EH (cell line): ENCODE measurements at places on chromosomes 13 and 19.

DNA sequence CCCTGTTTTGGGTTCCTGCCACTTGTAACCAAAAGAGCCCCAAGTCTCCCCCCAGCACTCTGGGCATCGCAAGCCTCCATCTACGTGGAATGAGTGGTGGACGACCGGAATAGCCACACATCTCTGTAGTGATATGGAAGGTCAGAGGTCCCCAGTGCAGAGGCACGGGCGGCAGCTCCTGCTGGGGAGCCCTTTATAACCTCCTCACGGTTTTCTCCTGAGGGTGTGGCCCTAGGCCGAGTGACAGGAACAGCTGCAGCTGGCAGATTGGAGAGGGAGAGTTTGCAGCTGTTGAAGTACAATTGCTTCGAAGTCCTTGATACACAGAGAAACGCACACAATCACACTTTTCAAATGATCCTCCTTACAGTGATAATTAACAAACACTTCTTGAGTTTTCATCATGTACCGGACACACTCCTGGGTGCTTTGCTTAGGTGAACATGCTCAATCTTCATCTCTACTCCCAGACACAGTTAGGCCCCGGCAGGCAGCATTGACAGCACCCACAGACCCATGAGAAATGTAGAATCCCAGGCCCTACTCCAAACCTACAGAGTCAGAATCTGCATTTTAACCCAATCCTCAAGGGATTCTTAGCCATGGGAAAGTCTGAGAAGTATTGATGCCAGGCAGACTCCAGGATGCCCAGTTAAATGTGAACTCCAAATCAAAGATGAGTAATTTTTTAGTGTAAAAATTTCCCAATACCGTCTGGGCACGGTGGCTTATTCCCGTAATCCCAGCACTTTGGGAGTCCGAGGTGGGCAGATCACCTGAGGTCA is 4.9 kb upstream of the ZNF787 start:
- DNase-seq = no peak

- no peak for DNase-seq
These were observed 26.7 kb downstream of the CRTC1 start for GRCh38 chr19:18710186-18710585.

- DNase-seq = peak; percentile 19
These were observed 73.9 kb downstream of the KCTD12 start for GRCh38 chr13:76812206-76812897.

DNA sequence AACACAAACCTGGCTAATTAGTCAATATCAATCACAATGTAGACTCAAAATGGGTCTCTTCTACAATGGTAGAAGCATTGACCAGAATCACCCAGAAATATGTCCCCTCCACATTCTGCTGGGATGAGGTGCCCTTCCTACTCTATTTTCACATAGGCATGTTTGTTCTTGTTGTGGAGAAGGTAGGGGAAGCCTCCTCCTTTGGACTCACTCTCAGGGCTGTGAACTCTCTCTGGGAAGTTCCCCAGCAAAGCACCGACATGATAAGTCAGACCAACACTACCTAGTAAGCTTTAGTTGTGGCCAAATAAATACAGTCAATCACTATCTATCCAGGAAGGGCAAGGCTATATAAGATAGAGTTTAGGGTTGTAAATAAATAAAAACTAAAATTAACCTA is 194.5 kb upstream of the UBL3 start:
- no peak for DNase-seq

DNA sequence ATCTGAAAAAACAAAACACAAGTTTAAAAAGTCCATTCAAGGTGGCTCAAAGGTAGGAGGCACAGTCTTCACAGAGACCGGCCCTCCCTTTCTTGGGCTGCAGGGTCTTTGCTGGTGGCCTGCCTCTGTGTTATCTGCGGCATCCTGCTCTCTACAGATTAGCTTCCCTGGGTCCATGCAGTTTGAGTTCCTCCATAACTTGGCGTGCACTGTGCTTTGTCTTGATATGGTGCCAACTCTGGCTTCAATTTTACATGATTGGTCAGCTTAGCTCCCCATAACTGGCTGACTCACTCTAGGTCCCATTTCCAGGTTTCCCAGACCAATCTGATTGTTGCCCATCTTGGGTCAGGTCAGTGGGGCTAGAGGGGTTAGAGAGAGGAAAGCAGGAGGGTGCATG is 41.8 kb downstream of the TPT1 start:
- peak; percentile 48 for DNase-seq

DNA sequence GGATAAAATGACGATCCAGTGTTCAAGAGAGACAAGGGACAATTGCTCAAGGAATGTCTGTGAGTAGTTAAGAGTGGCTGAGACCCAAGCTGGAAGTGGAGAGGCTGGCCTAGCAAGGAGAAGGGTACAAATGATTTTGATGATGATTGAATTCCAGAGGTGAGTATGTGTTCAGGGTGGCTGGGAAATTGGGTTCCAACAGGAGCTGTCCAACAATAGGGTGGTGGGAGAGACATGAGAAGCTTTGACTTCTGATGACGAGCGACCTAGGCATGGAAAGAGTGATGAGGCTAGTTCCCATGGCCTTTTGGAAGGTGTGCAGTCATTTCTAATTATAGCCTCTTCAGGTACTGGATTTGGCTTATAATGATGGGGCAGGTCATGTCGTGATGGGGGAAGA is 29.1 kb upstream of the DCLK1 start:
- no peak for DNase-seq

GRCh38 chr13:100633461-100633860 is 41.1 kb downstream of the TMTC4 start:
- peak; percentile 86 for DNase-seq

DNA sequence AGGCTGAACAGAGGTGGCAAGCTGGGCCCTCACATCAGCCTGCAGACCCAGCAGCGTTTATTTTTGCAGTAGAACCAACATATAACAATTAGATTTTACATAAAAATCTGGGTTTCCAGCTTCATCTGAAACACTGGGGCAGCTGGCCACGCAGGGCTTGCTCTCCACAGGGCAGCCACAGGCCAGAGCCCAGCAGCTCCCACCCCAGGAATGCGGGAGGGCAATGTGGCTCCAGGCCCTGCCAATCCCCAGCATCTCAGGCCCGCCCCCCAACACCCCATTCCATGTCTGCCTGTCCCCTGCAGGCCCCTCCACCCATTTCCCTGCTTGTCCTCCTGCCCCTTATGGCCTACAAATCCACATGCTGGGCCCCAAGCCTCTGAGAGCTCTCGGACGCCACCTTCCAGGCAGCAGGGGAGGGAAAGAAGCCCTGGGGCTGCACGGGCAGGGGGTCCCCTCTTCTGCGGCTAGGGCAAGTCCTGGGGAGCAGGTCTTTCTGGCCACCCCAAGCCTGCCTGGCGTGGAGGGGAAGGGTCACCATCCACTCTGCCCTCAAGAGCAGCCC is 15.0 kb upstream of the VSTM2B start:
- no peak for DNase-seq

DNA sequence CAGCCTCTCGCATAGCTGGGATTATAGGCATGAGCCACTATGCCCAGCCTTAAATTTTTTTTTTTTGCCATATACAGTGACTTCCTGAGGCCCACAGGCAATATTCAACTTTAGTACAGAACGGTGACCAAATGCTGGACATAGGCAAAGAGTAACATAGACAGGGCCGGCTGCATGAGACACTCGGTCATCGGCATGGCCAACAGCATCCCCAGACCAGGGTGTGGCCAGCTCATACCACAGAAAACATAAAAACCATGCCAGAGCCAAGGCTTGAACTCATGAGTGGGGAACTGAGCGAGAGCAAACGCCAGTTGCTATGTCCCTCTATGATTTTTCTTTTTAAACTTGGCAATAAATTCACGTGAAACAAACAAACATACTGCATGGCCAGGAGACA is 17.0 kb downstream of the KANK2 start:
- DNase-seq = peak; percentile 45

GRCh38 chr19:11639602-11640471 is 42.6 kb downstream of the ZNF627 start:
- DNase-seq = peak; percentile 94

DNA sequence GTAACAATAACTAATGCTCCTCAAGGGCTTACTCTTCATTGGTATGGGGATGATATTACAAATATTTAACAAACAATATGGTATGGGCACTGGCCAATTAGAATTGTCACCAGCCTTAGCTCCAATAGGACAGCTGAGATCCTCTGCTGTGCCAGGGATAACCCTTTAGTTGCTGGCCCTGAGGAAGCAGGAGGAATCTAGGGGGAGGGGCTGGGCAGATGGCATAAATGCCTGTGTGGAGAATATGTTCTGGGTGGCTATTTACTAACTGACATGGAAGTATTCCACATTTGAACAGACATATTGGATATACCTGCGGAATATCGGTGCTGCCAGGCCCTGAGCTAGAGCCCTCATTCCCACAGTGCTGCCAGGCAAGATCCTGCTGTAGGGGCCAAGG is 16.6 kb upstream of the LRCH1 start:
- DNase-seq = no peak

GRCh38 chr13:80706164-80706471 is 365.2 kb upstream of the SPRY2 start:
- no peak for DNase-seq

- peak; percentile 22 for DNase-seq
These were observed 12.4 kb downstream of the GRIN2D start for GRCh38 chr19:48405850-48406249.
